ENCODE measurements at places on chromosomes 13 and 19.

DNA sequence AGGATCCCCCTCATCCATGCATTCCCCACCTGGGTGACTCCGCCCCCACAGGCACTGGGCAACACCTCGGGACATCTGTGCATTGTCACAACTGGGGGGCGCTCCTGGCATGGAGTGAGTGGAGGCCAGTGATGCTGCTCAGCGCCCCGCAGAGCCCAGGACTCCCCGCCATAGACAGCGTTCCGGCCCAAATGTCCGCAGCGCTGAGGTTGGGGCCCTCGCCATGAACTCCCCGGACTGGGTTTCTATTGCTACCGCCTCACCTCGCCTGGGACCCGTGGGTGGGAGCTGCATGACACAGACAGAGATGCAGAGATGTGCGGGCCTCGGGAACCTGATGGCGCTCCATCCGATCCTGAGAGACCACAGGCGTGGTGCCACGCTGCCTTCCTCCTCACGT, 4.6 kb downstream of the FZR1 start:
- no peak for DNase-seq

DNA sequence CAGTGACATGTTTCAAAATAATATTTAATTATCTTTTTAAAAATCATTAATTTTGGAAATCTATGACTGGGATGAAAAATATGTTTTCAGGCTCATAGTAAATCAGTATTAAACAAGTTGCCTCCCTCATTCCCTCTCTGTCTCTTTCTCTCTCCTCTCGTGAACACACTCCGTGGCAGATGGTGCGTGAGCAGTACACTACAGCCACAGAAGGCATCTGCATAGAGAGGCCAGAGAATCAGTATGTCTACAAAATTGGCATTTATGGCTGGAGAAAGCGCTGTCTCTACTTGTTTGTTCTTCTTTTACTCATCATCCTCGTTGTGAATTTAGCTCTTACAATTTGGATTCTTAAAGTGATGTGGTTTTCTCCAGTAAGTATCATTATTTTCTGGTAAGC, 22.7 kb downstream of the SGCG start:
- no peak for DNase-seq

DNA sequence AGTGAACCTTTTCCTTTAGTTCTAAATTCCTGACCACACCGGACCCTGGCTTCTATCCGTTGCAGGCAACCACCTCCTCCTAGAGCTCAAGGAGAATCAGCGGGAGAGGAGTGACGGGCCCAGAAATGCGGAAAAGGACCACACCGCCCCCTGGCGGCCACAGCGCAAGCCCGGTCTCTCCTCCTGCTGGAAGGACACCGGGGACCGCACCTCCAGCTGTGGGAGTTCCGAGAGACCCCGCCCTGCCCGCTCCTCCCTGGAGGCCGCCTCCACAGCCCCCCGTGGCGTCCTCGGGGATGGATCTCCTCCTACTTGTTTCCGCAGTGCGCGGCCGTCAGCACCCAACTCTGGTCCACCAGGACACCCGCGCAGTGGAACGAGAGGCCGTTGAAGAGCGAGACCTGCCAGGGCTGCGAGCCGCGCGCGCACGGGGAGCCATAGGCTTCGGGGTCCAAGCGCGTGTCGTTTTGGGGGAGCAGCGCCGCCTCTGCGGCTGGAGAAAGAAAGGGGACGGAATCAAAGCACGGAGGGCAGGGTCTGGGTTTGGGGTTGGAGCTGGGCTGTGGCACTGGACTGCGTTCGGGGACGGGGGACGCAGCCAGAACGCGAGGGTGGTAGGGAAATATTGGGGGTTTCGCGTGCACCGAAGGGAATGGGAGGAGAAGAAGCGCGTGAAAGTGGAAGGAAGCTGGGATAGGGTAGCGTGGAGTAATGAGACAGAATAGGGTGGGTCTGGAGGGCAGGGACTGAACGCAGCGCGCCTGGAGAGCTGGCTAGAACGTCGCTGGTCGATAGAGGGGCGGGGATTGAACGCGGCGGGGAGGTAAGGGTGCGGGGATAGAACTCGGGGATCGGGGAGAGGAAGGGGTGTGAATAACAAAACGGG, 2.5 kb downstream of the KLK10 start:
- DNase-seq = peak; percentile 93

DNA sequence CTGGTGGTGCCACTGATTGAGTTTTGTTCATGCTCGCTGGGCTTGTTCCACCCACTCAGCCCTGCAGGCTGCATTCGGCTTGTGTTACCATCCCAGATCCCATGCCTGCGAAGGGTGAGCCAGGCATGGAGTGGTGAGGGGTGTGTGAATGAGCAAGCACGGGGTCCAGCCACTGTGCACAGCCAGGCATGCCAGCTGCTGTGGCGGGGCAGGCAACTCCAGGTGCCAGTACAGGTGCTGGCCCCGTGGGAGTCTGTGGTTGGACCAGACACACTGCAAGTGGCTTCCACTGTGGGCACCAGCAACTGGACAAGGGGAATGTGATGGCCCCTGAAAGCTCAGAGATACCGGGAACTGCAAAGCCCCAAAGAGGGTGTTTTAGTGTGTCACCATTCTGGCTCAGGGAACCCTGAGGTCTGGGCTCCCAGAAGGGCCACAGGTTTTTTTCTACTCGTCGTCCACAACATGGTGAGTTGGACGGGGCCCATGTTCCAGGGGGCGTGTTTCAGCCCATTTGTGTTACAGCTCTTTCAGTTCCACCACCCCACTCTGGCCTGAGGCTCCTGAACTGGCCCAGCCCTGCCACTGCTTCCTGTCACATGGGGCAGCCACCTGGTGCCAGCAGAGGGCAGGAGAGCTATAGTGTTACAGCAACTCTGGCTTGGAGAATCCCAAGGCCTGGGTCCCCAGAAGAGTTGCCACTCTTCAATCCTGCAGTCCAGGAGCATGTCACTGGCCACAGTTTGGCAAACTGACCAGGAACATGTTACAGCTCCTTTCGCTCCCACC, 217.0 kb upstream of the OBI1 start:
- DNase-seq = no peak

DNA sequence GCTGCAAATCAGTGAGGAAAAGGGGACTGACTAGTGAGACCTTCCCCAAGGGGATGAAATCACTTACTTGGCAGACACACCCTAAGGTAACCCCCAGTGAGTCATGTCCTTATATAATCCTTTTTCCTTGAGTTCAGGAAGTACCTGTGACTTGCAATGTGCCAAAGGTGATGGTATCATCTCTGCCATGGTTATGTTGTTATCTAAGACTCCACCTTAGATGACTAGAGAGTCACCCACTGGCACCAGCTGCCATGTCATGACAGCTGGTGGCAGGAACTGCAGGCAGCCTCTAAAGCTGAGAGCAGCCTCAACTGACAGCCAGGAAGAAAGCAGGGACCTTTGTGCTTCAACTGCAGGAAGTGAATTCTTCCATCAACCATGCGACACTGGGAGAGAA, 12.5 kb downstream of the PBX4 start:
- no peak for DNase-seq

- DNase-seq = no peak
Measured at GRCh38 chr13:59346999-59347723, 816.6 kb downstream of the DIAPH3 start.

DNA sequence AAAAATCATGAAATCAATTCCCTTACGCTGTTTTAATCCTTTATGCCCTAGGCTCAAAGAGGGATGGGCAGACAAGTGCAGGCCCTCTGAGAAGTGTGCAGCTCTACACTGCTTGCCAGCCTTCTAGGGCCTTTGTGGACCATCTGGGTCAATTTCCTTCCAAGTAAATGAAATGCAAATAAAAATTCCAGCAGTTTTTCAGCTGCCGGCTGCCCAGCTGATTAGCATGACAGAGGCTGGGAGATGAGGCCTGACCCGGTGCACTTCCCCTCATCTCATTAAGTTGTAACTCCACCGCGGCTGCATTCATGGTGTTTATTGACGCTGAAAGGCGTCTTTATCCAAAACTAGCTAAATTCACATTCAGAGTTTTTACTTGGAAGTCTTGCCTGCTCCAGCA, 47.5 kb upstream of the GSX1 start:
- no peak for DNase-seq

DNA sequence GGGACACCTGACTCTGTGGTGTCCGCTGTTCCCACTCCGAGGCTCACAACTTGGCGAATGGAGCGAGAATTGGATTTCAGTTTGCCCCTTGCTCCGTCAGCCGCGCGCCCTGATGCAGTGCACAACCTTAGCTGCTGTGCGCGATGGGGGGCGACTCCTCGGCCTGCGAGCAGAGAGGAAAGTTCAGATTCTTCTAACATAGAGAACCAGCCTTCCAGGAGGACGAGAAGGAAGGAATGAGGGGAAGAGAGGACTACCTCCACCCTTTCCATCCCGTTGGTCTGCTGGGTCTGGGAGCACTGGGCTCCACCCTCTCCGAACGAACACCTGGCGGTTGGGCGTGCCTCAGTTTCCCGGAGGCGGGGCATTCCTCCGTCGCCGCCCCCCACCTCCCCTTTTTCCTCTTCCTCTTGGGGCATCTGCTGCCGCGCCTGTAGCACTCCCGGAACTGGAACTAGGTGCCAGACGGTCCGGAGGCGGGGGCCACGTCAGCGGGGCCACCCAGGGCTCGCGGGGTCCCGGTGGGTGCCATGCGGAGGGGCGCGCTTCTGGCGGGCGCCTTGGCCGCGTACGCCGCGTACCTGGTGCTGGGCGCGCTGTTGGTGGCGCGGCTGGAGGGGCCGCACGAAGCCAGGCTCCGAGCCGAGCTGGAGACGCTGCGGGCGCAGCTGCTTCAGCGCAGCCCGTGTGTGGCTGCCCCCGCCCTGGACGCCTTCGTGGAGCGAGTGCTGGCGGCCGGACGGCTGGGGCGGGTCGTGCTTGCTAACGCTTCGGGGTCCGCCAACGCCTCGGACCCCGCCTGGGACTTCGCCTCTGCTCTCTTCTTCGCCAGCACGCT, at the start of gene KCNK6:
TSS of gene KCNK6 (plus strand) at position 425 of the 838 bp plus-strand sequence. CDS start at position 531, 106 bp downstream.
- no peak for DNase-seq

- no peak for DNase-seq
Measured at GRCh38 chr13:79861731-79862130, 380.8 kb downstream of the NDFIP2 start.

GRCh38 chr13:23740002-23740401, 149.2 kb downstream of the MIPEP start:
- DNase-seq = no peak

DNA sequence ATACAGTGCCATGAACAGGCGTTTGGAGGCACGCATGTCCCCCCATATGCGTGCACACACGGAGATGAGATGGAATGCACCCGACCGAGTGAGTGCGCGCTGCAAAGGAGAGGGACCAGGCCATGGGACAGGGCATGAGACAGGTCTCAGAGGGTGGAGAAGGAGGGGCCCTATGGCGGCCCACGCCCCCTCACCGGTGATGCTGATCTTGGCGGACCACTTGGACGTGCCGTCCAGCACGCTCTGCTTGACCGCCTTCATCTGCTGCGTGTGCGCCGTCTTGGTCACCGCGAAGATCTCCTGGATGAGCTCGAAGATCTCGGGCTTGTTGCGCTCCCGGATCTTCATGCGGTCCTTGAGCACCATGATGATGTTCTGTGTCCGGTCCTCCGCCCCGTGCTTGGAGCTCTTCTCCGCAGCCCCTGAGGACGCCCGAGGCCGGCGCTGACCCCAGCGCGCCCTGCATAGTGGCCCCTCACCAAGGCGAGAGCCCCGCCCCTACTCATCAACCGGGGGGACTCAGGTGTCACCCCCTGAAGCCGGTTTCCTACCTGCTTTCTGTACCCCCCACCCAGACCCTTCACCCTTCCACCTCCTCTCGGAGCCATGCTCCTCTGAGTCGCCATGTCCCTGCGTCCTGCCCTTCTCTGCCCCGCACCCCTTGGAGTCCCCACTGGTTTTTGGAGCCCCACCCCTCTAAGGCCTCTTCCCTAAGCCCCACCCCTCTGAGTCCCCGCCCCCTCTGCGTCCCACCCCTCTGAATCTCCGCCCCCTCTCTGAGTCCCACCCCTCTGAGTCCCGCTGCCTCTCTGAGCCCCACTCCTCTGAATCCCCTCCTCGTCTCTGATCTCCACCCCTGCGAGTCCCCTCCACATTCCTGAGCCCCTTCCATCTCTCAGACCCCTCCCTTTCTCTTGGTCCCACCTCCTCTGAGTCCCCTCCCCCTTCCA, 40.8 kb downstream of the UNC13A start:
- no peak for DNase-seq

GRCh38 chr13:58949646-58950045, 1214.1 kb downstream of the DIAPH3 start:
- no peak for DNase-seq
